ENCODE measurements at places on chromosomes 2 and 18.

DNA sequence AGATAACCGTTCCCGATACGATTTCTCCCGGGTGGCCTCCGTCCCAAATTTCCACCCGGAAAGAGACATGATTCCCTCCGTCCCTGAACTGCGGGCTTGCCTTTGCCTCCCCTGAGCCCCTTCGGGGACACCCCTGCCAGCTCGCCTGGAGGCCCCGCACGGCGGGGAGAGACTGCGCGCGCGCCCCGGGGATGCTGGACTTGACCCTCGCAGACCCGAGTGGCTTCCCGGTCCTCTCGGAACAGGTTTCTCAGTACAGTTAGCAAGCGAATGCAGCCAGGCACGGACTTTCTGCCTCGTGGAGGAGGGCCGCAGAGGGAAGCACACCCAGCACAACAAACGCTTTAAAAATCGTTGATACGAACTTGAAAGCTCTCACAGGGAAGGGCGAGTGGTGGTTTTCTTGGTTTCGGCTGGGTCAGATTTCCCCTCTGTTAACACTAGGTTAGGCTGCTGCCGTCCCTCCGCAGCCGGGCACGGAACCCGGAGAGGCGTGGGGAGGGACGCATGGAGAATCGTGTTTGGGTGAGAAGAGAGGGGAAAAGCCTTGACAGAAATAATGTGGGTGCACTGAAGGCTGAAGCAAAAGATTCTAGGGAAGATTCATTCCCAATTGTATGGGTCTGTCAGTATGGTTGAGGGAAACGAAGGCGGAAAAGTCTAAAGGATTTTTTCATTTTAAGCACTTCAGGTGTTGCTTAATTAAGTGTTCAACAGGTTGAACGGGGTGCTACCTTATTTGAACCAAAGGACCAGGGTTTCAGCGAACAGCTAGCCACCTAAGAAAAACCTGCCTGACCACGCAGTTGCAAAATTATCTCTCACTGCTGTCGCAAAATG lies 916 bp downstream of the TNFRSF11A start:
- peak overlapping the region; percentile 47 for H3K4me3 ChIP-seq
- H3K27me3 ChIP-seq, result no peaks in the 10 kb centered on the region
- no peaks in the 10 kb centered on the region for H3K36me3 ChIP-seq
- peaks cover 41% of the 10 kb centered on the region for H3K4me1 ChIP-seq

GRCh38 chr2:24382363-24383073 lies 22.2 kb upstream of the ITSN2 start:
- H3K4me3 ChIP-seq, result no peak overlapping the region
- no peaks in the 10 kb centered on the region for H3K27me3 ChIP-seq
- H3K36me3 ChIP-seq, result no peaks in the 10 kb centered on the region
- no peak overlapping the region for H3K27ac ChIP-seq
- H3K4me1 ChIP-seq, result no peaks in the 10 kb centered on the region

- H3K4me3 ChIP-seq, result no peak overlapping the region
- H3K27me3 ChIP-seq, result no peaks in the 10 kb centered on the region
- no peaks in the 10 kb centered on the region for H3K36me3 ChIP-seq
- DNase-seq, result peak; percentile 72
- peaks cover 3% of the 10 kb centered on the region for H3K4me1 ChIP-seq
Observed at GRCh38 chr2:10006236-10007161, 36.9 kb upstream of the KLF11 start.

DNA sequence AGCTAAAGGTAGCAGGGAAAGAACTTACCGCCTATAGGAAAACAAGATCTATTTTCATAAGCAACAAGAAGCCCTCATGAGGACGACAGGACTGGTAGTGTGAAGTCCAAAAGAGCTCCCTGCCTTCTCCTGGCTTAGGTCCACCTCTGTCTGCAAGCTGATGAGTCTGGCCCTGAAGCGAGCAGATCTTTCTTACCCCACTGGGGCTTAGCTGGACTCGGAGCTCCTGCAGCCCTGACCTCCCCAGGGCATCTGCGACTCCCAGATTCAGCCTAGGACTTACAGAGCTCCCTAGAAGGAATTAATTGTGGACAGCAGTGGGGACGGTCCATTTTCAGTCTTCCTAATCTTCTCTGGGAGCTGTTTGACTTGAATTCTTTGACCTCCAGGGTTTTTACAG lies 53.7 kb downstream of the MCFD2 start:
- H3K36me3 ChIP-seq, result no peaks in the 10 kb centered on the region
- no peak for DNase-seq
- H3K27me3 ChIP-seq, result no peaks in the 10 kb centered on the region
- H3K4me3 ChIP-seq, result no peak overlapping the region

DNA sequence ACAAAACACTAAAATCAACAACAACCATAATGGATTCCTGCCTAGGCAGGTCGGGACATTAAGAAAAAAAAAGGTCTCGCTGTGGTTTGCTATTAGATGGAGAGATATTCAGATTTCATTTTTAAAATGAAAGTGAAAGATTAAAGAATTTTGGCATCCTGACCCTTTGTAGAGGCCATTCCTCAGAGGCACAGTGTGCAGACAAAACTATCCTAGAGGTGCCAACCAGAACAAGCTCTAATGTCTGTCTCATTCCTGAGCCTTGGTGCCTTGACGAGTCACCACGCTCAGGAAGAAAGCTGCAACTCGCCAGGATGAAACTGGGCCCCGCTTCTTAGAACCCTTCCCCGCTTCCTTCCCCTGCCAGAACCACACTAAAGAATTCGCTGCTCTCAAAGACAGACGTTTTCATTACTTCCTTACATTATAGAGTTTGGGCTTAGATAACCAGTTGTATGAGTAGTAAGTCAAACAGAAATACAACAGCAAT lies 156.0 kb downstream of the TGIF1 start:
- no peaks in the 10 kb centered on the region for H3K4me1 ChIP-seq
- peak overlapping the region; percentile 51 for H3K4me3 ChIP-seq
- H3K27ac ChIP-seq, result peak overlapping the region; percentile 94
- DNase-seq, result no peak
- H3K27me3 ChIP-seq, result no peaks in the 10 kb centered on the region
- no peaks in the 10 kb centered on the region for H3K36me3 ChIP-seq
